ENCODE measurements at places on chromosomes 3 and 15.

GRCh38 chr15:89333959-89334509 is 590 bp downstream of the POLG start:
- no peak for DNase-seq

GRCh38 chr15:70628549-70628896 is 134.8 kb downstream of the UACA start:
- DNase-seq = no peak

DNA sequence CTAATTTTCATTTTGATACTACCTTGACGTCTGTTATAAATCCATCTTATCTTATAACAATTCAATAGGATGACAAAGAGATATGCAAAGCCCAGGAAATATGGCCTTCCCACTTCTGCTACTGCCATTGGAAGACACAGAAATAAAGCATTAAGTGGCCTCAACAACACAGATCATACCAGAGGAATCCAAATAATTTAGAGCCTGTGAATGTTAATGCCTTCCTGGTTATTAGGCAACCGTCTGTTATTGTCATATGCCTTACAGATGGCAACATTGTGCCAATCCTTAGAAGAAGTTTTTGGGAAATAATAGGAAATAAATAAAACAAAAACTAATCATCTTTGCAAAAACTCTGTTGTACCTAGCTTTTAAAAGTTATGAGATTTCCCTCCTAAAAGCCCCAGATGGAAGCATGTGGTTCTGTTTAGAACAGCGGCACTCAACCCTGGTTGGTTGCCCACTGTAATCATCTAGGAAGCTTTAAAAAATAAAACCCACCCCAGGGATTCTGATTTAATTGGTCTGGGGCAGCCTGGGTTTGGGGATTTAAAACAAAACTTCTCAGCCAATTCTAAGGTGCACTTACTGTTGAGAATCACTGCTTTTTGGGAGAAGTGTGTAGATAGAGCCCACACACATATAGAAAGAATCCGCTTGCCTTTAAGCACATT is 704.8 kb upstream of the CFAP20DC start:
- peak; percentile 52 for DNase-seq

GRCh38 chr15:74245342-74245931 is 9.3 kb downstream of the CCDC33 start:
- peak; percentile 29 for DNase-seq

DNA sequence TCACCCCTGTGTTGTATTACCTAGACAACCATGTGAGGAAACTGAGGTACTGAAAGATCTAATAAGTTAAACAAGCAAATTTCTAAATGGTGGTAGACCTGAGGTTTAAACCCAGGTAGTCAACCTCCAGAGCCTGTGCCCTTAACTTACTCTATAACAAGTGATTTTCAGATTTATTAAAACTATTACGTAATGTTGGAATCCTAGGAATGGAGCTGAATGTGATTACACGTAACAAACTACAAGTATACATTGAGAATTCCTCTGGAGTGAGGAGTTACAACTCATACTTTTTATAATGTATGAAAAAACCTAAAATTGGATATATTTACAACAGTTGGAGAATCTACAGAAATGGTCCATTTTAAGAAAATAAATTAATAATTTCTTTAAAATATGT is 18.0 kb downstream of the FAM98B start:
- no peak for DNase-seq

GRCh38 chr15:90530250-90531051 is 728 bp downstream of the CRTC3 start:
- peak; percentile 76 for DNase-seq

DNA sequence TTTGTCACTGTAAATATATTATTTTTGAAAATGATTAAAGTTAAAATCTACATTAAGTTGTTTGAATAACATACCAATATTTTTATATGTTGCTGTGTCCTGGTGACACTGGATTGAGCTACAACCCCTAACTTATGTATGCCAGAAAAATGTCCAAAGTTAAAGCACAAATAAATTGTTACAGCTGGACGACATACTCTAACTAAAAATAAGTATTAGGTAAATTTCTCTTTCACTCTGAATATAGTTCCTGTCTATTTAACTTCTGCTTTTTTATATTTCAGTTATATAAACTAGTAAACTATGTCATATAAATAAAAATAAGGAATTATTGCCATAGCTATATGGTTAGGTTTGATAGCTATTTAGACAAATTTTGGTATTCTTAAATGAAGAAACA is 118.5 kb upstream of the SAMMSON start:
- no peak for DNase-seq

DNA sequence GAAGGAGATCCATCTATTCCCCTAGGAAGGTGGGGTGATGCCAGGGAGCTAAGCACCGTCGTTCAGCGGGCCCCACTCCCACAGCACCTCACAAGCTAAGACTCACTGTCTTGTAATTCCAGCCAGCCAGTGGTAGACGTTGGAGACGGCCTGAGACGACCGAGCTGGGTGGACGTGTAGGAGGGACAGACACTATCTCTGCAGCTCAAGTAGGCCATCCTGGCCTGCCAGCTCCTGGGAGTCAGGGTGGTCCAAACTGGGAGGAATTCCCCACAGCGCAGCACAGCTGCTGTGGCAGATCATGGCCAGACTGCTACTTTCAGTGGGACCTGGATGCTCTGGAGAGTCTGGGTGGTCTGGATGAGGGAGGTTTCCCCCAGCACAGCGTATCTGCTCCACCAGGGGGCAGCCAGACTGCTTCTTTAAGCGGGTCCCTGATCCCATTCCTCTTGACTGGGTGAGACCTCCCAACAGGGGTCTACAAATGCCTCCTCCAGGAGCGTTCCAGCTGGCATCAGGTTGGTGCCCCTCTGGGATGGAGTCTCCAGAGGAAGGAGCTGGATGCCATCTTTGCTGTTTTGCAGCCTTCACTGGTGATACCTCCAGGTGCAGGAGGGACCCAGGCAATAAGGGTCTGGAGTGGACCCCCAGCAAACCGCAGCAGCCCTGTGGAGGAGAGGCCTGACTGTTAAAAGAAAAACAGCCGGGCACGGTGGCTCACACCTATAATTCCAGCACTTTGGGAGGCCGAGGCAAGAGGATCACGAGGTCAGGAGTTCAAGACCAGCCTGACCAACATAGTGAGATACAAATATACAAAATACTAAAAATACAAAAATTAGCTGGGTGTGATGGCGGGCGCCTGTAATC is 27.6 kb downstream of the GNB5 start:
- DNase-seq = no peak
